ENCODE measurements at places on chromosomes 4 and X. TPM values are rescaled to one million over a fixed set of nuclear protein-coding genes. Genes with fewer than 3 reads are reported as not detected.

GRCh38 chr4:112379306-112379705 lies 82.1 kb downstream of the ALPK1 start:
- DNase-seq = no peak

DNA sequence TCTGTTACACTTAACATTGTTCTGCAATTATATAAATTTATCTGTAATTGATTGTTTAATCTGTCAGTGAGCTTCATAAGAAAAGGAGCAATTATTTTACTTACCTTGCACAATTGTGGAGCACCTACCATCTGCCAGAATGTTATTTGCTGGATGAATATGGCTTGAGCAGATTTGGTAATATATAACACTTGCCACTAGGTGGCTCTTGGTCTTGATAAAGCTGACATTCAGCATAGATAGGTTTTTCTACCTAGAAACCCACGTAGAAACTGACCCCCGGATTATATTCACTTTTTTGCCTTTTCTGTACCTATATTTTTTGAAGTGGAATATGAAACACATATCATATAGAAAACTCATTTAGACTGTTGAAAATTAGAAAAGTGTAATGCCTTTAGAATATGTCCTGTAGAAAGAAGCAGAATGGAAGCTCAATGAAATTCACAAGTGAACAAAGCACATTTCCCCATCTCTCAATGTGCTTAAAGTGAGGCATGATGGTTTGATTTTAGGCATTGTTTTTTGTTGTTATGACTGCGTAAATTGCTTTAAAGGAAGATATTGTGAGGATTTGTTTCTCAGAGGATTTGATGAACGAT lies 9.5 kb downstream of the RBPJ start:
- no peak for DNase-seq

DNA sequence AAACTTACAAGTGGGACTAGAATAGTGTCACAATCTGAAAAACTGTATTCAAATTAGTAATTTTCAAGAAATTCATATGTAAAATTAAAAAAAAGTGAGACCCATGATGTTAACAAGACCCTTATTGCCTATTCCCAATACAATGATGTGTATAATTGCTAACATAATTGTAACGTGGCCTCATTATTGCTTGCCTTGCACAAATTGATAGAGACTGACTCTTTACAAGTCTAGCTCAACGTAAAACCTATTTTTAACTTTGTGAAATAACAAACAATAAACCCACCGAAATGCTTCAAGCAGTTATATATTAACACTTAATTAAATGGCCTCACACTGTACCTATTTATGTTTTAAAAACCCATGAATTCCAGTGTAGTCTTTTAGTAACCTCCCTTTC lies 312.5 kb downstream of the DACH2 start:
- DNase-seq = no peak

GRCh38 chr4:83546786-83547185 lies 10.9 kb downstream of the GPAT3 start:
- no peak for DNase-seq

XG gene
- polyA plus RNA-seq = 0.38 TPM

Data from right lung (tissue), 10 donors.